ENCODE measurements at places on chromosomes 6 and 20. TPM values are rescaled to one million over a fixed set of nuclear protein-coding genes. Genes with fewer than 3 reads are reported as not detected.

HUS1B gene
- 0.82 TPM for total RNA-seq

RTEL1 gene
- total RNA-seq: 8.2 TPM

HTR1B gene
- total RNA-seq: 5.3 TPM

KIF6 gene
- 1.2 TPM for total RNA-seq

TCP11 gene
- 0.41 TPM for total RNA-seq

HTR1E gene
- under 0.01 TPM for total RNA-seq

SLC52A3 gene
- total RNA-seq: under 0.01 TPM

TCF21 gene
- not detected for total RNA-seq

LGSN gene
- total RNA-seq: 0.82 TPM

PHACTR1 gene
- total RNA-seq: 28.1 TPM

C20orf202 gene
- total RNA-seq: 0.41 TPM

FABP7 gene
- total RNA-seq: 1,193 TPM
